ENCODE measurements at places on chromosomes 16 and 17. TPM values are rescaled to one million over a fixed set of nuclear protein-coding genes. Genes with fewer than 3 reads are reported as not detected.

The ATP2A1 gene
- total RNA-seq: 8.2 TPM

The LRRC37A2 gene
- total RNA-seq: 16.3 TPM

The TBC1D3E gene
- total RNA-seq: not detected

The KCNH4 gene
- total RNA-seq: not detected

The TSNAXIP1 gene
- total RNA-seq: 2.8 TPM

The WNT3 gene
- total RNA-seq: 1.7 TPM

The DNAAF8 gene
- not detected for total RNA-seq

The GUCY2D gene
- not detected for total RNA-seq

The TMC8 gene
- total RNA-seq: not detected

- DNase-seq: no peak
Measured at GRCh38 chr17:41692722-41693521, 4.2 kb downstream of the EIF1 start.

GRCh38 chr16:17321824-17322223, 148.9 kb downstream of the XYLT1 start:
- no peak for DNase-seq

DNA sequence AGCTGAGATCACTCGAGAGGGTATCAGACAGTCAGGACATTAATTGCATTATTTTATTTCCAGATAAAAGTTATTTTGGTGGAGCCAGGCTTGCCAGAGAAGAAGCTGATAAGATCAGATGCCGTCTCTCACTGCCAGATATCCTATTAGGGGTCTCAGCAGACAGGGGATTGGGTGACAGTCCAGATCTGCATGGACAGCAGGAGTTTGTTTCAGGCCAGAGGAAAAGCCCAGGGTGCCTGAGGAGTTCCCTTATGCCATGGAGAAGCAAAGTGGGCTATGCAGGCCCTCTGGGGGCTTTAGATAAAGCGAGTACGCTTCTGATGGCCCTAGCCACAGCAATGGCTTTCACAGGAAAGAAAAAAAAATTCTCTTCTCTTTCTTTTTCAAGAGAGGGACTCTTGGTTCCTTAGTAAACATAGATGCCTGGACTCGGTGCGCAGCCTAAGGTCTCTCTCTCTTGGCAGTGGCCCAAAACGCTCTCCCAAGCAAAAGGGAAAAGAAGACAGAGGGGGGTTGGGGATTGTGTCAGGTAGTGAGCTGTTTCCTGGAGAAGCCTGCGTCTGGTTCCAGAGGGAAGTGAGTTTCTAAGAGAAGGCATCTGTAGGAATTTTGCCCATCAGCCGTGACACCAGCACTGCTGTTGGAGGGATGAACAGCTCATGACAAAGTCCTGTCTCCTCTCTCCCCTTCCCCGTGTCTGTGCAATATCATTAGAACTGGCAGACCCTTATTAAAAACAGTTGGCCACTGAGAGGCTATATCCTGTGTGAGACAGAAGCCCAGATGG, 166.3 kb upstream of the FOXF1 start:
- DNase-seq: no peak

GRCh38 chr17:48552466-48553189, 7.7 kb upstream of the HOXB2 start:
- peak; percentile 36 for DNase-seq

GRCh38 chr17:83077411-83077810, 2.0 kb upstream of the METRNL start:
- no peak for DNase-seq

DNA sequence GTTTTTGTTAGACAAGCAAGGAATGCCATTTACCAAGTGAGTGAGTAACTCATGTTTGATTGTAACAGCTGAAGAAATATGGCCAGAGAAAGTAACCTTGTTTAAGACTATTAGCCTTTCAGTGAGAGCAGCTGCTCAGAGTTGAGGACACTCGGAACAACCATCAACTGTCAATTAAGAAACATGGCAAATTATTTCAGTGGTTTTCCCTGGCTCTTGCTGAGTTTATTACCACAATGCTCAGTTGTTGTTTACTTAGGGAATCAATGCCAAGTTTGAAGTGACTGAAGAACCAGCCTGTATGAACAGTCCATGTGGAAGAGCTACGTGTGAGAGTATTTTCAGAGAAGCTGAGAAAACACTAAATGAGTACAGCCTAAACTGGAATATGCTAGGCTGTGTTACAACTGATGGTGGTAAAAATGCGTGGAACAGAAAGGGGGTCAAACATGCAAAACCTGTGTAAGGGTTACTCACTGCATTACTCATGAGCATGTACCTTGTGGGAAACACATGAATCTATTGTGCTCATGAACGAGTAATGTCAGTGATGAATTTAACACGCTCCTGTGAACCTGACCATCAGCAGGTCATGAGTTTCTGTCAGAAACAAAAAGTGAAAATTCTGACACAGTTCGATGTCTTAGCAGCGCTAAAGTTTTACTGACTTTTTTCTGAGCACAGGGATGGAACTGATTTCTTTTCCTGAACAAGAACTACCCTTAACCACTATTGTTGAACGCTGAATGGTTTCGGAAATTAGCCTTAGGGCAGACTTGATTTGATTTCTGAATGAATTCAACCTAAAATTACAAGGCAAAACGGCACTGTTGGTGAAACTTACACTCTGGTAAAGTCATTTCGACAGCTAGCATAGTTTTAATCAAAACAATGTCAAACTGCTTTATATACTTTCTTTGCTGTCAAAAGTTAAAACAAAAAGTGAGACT, 33.5 kb downstream of the GNA13 start:
- no peak for DNase-seq

DNA sequence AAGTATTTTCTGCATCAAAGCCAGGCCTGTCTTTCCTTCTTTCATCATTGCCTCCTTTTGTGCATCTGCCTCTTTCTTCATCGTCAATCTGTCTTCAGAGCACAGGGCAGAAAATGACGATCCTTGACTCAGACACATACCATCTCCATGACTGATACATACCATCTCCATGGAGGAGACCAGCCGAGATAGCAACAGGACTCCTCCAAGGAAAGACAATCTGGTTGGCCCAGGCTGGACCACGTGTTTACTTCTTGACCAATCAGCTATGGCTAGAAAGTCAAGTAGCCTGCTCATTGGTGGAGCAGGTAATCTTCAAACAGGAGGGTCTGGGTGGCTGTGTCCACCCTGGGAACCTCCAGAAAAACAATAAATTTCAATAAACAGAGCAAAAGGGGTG, 164.6 kb downstream of the CPPED1 start:
- DNase-seq: no peak

- DNase-seq: no peak
Measured at GRCh38 chr17:5826384-5826783, 242.1 kb upstream of the NLRP1 start.

DNA sequence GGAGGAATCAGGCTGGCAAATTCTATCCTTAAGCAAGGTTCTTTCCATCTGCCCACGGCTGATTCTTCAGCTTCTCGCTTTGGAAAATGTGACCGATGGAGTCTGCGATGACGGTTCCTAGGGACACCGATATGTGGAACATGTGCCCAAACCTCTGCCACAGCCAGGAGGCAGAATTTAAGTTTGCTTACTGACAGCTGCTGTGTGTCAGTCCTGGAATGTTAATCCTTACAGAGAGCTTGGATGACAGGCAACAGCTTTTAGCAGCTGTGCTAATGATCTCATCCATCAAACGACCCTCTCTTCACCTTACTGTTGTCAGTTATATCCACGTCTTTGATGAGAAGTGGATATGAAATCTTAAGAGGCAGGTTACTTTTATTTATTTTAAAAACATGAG, 11.4 kb upstream of the MYH13 start:
- DNase-seq: peak; percentile 73

DNA sequence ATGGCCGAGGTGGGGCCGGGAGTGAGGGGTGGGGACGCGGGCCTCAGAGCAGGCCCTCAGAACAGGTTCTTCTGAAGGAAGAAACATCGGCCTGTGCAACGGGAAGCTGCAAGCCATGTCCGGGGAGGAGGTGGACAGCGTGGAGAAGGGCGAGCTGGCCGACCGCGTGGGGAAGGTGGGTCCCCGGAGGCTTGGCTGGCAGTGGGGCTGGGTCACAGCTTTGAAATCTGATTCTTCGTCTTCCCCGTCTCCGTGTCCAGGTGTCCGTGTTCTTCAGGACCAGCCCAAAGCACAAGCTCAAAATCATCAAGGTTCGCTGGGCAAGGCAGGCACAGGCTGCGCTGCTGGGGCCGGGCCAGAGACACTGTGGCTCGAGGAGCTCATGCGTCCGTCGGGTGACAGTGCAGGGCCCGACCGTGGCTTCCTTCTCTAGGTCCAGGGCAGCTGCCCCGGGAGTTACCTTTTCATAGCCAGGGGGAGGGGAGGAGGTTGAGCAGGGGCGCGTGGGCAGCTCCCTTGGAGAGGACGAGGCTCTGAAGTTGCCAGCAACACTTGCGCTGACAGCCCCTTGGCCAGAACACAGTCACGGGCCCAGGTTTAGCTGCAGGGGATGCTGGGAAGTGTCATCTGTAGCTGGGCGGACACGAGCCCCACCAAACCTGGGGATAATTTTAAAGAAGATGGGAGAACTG, 51.3 kb downstream of the MEAK7 start:
- no peak for DNase-seq

- peak; percentile 24 for DNase-seq
Measured at GRCh38 chr17:76701471-76701967, 9.2 kb downstream of the MXRA7 start.

DNA sequence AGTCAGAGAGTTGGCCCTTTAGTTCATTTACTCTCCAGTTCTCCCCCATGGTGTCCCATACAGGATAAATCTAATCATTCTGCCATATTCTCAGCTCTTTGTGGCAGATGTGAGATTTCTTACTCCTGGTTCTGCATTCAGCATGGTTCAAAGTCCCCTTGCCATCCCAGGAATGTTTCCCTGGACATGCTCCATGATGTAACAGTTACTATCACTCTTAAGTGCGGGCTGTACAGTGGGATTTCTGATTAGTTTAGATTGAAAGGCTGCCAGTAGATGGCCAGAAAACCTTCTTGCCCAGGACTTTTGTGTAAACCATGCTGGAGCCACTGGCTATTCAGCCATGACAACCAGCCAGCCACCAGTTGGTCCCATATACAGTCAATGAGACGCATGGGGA, 10.4 kb downstream of the KRT37 start:
- no peak for DNase-seq

DNA sequence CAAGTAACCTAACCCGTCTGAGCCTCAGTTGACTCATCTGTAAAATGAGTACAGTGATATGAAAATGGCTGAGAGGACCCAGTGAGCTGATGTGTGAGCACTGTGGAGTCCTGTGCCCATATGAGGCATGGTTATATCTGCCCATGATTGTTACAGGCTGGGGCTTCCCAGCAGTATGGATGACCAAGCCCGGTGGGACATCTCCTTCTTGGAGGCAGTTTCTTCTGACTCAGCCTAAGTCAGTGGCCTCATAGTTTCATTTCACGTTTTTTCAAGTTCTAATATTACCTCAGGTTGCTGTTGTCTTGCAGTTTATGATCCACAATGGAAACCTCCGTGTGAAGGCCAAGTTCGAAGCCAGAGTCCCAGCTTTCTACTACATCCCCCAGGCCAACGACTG, 4.8 kb downstream of the ADAP2 start:
- no peak for DNase-seq

GRCh38 chr17:29138184-29138955, 41.8 kb downstream of the MYO18A start:
- DNase-seq: no peak

DNA sequence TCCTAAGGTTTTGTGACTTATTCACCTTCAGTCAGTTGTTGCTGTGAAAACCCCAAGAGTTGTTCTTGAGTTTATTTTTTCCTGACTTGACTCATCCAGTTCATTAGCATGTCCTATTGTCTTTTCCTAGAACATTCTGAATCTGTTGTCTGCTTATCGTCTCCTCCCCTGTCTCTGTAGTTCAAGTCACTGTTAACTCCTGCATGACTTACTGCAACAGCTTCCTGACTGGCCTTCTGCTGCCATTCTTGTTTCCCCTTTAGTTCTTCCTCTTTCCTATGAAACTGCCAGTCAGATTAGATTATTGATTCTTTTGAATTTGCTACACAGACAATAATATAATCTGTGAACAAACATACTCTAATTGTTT, 161.5 kb downstream of the FTO start:
- DNase-seq: no peak

DNA sequence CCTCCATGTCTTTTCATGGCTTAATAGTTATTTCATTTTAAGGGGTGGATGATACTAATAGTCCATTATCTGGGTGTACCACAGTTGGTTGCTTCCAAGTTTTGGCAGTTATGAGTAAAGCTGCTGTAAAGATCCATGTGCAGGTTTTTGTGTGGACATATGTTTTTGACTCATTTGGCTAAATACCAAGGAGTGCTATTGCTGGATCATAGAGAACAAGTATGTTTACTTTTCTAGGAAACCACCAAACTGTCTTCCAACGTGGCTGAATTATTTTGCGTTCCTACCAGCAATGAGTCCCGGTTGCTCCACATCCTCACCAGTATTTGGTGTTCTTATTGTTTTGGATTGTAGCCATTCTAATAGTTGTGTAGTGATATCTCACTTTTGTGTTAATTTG, 181.9 kb downstream of the SPECC1 start:
- no peak for DNase-seq

GRCh38 chr17:63589646-63590045, 11.0 kb upstream of the TACO1 start:
- no peak for DNase-seq

DNA sequence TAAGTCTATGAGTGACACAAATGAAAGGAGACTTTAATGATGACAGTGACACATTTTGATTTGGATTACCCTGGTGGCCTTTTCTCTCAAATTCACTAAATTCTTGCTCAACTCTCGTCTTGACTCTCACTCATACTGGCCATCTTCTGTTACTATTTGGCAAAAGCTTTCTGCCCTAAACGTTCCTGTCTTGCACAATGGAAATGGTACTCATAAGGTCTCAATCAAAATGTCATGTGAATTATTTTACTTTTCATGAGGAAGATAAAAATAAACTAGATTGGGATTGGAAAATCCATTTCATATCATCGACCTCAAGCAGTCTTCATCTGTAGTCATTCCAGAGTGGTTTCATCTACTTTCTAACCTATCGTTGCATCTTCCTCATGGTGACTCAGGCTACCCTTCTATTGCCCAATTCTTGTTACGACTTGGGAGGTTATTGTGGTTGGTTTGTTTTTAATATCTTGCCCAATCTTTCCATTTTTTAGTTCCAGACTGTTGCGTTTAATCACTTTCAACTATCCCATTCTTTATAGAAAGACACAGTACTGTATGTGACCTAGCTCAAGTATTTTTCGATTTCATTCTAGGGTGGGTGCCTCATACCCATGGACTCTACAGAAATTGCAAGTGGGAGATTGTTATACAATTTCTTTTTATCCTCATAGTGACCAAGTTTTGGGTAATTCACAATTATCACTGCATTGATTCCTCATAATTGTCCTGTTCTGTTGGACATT, 317.2 kb upstream of the KCNJ16 start:
- no peak for DNase-seq

GRCh38 chr16:49010396-49010795, 271.2 kb downstream of the CBLN1 start:
- no peak for DNase-seq

- no peak for DNase-seq
Measured at GRCh38 chr16:82241469-82242052, 71.5 kb upstream of the MPHOSPH6 start.

Data from neural progenitor cell (in vitro differentiated cells).